ENCODE measurements at places on chromosomes 2 and 18. TPM values are rescaled to one million over a fixed set of nuclear protein-coding genes. Genes with fewer than 3 reads are reported as not detected.

FAP gene
- not detected for polyA plus RNA-seq

EHBP1 gene
- 15.2 TPM for polyA plus RNA-seq

LMAN2L gene
- 22.4 TPM for polyA plus RNA-seq

MC5R gene
- polyA plus RNA-seq = not detected

ADGRF3 gene
- 0.14 TPM for polyA plus RNA-seq

RBM43 gene
- polyA plus RNA-seq = 4.6 TPM

TEKT4 gene
- not detected for polyA plus RNA-seq

CTLA4 gene
- polyA plus RNA-seq = 9.0 TPM
